ENCODE measurements at places on chromosomes 1 and 21. TPM values are rescaled to one million over a fixed set of nuclear protein-coding genes. Genes with fewer than 3 reads are reported as not detected.

GRCh38 chr1:110083866-110084226 lies 13.4 kb upstream of the ALX3 start:
- H3K4me3 ChIP-seq, result no peak overlapping the region
- H3K27ac ChIP-seq, result no peak overlapping the region
- H3K27me3 ChIP-seq, result no peaks in the 10 kb centered on the region
- H3K4me1 ChIP-seq, result no peaks in the 10 kb centered on the region
- no peaks in the 10 kb centered on the region for H3K36me3 ChIP-seq
- DNase-seq, result no peak

DNA sequence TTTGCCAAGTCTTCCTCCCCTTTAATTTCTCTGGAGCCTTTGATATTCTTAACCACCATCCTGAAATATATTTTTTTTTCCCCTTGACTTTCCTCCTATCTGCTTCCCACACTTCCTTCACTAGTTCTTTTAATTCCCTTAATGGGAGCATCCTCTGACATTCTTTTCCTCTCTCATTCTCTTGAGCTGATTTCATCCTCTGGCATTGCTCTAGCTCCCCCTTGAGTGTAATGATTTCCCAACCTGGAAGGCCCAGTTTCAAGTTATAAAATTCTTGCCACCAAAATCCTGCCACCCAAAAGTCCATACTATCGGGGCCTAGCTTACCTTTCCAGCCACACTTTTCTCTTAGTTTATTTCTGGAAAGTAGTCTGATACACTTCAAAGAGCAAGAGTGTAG lies 39.5 kb upstream of the UBE2U start:
- H3K4me3 ChIP-seq, result no peak overlapping the region
- no peaks in the 10 kb centered on the region for H3K4me1 ChIP-seq

DNA sequence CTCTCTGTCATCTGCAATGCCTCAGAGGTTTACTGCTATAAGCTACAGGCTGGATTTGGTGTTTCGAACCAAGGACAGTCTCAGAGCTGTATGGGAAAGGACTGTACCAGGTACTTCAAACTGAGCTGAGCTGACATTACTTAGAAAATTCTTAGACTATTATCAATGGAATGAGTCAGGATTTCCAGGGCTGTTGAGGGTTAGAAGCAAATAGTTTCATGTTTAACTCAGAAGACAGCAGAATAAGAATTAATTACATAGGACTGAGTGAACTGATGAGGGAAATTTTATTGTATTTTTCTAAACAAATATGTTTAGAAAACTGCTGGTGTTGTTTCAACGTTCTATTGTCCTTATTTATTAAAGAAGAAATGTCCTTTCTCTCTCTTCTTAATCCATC lies 74.3 kb upstream of the CAPZB start:
- DNase-seq, result no peak
- H3K36me3 ChIP-seq, result no peaks in the 10 kb centered on the region
- H3K4me3 ChIP-seq, result no peak overlapping the region
- no peak overlapping the region for H3K27ac ChIP-seq

- peaks cover 74% of the 10 kb centered on the region for H3K27me3 ChIP-seq
- peaks cover 25% of the 10 kb centered on the region for H3K4me1 ChIP-seq
- DNase-seq, result no peak
- H3K4me3 ChIP-seq, result no peak overlapping the region
Measured at GRCh38 chr1:152108882-152109222, 6.4 kb downstream of the TCHH start.

DNA sequence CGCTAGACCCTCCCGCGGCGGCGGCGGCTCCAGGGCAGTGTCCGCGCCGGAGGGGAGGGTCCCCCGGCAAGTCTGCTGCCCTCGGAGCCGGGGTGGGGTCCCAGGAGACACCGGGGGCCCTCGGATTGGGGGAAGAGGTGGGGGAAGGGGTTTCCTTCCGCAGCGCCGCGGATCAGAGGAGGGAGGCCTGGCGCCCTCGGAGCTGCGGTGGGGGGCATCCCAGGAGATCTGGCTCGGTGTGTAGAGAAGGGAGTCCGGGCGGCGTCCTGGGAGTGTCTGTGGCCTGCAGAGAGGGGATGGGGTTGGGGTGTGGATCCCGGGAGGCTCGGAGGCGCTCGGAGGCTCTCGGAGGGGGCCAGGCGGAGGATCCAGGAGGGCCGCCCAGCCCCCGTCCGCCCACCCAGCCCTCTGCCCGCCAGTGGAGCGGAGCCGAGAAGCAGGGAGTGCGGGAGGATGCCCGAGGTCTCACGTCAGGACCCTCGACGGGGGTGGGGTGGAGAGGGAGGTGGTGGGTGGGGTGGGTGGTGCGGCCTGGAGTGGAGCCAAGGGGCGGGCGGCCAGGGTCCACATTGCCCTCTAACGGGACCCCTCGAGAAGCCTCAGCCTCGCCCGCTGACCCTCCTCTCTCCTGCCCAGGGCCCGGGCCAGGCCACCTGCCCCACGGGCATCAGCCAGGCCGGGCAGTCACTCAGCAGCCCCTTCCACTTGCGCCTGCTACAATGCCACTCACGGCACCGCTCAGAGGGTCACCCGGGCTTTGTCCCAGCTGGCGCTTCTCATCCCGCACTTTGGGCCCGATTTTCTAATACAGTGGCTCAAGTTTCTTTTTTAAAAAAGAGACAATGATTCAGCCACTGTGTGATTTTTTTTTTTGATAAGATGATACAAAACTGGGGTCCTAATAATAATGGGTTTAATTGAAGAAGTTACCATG lies 60.2 kb upstream of the ARHGEF16 start:
- H3K4me3 ChIP-seq, result no peak overlapping the region
- H3K4me1 ChIP-seq, result no peaks in the 10 kb centered on the region
- no peak overlapping the region for H3K27ac ChIP-seq

DNA sequence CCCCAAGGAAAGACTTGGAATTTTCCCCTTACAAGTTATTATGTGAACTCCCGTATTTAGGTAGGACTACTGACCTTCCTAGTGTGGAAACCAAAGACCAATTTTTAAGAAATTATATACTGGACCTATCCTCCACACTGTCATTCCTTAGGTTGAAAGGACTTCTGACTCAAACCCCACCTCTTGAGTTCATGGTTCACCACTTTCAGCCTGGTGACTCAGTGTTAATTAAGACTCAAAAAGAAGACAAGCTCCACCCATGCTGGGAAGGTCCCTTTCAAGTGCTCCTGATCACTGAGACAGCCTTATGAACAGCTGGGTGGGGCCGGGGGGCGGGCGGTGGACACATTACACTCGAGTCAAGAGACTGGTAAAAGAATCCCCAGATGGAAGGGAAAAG lies 113.2 kb downstream of the LRRC53 start:
- H3K27me3 ChIP-seq, result no peaks in the 10 kb centered on the region
- no peak overlapping the region for H3K4me3 ChIP-seq
- no peaks in the 10 kb centered on the region for H3K36me3 ChIP-seq

DNA sequence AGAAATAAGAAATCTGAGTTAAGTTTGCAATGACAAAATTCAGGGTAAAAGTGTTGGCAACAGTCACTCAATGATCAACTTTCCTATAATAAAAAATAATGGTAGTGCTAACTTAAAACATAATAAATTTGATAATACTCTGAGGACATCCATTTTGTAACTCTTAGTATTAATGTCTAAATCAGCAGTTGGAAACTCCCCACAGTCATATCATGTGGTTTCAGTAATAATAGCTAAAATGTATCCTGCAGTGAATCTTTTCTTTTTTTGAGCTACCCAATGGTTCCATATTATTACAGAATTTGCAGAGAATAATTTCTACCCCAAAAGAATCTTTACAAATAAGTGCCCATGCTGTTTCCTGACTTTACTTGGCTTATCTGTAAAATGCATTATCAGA lies 286.7 kb downstream of the PTPRC start:
- no peak overlapping the region for H3K27ac ChIP-seq
- H3K4me1 ChIP-seq, result peaks cover 27% of the 10 kb centered on the region
- H3K4me3 ChIP-seq, result no peak overlapping the region
- DNase-seq, result no peak

GRCh38 chr1:1218524-1219200 lies 4.7 kb upstream of the TNFRSF4 start:
- H3K27ac ChIP-seq, result no peak overlapping the region
- DNase-seq, result no peak
- H3K4me3 ChIP-seq, result no peak overlapping the region
- no peaks in the 10 kb centered on the region for H3K27me3 ChIP-seq
- no peaks in the 10 kb centered on the region for H3K36me3 ChIP-seq

DNA sequence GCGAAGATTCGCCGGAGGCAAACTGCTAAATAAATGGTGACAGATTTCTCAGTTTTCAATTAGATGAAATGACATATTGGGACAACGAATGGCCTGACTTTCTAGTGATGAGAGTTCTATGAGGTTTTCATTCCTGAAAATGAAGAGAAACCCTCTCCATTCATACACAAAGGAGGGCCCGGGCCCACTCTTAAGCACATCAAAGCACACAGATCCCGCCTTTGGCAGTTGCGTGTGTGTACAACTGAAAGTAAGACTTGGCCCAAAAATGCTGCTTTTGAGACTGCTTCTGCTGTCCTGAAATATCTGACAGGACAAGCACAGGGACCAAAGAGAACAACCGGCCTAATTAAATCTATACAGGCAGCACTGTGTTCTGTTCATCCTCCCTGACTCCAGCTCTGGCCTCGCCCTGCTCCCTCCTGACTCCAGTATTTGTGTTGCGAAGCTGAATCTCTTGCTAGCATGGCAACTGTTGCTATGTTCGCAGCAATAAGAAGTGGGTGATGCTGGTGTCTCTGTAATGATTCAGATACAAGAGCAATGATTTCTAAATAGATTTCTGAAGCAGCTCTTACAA lies 7.4 kb downstream of the LRRC53 start:
- H3K36me3 ChIP-seq, result no peaks in the 10 kb centered on the region
- H3K27me3 ChIP-seq, result no peaks in the 10 kb centered on the region
- no peak for DNase-seq

DNA sequence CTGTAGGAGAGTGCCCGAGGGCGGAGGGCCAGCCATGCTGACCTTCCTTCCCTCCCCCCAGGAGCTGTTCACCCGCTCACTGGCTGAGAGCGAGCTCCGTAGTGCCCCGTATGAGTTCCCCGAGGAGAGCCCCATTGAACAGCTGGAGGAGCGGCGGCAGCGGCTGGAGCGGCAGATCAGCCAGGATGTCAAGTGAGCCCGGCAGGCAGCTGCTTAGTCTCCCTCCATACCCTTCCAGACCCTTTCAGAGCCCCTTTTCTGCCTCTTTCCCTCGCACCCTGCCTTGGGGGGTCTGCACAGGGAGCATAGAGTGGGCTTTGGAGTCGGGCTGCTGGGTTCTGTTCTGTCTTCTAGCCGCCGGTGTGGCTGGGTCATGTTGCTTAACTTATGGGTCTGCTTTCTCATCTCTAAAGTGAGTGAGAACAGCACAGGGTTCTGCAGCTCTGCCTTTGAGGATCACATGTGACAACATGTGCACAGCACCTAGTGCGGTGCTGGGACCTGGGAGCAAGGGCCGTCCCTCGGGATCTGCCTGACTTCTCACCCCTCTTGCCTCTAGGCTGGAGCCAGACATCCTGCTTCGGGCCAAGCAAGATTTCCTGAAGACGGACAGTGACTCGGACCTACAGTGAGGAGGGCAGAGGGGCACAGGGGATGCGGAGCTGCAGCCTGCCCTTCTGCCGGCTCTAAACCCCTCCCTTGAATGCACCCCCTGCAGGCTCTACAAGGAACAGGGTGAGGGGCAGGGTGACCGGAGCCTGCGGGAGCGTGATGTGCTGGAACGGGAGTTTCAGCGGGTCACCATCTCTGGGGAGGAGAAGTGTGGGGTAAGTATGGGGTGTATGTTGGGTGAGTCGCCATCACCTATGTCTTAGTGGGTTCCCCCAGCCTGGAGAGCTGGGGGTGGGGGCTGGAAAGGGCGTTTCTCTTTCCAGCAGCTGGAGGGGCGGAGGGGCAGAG lies 6.2 kb downstream of the AMPD2 start:
- peaks cover 47% of the 10 kb centered on the region for H3K36me3 ChIP-seq
- peaks cover 12% of the 10 kb centered on the region for H3K4me1 ChIP-seq
- H3K27ac ChIP-seq, result no peak overlapping the region
- H3K27me3 ChIP-seq, result no peaks in the 10 kb centered on the region
- DNase-seq, result no peak

GRCh38 chr1:233269656-233270055 lies 25.9 kb downstream of the PCNX2 start:
- DNase-seq, result no peak
- H3K4me3 ChIP-seq, result no peak overlapping the region
- H3K27me3 ChIP-seq, result no peaks in the 10 kb centered on the region
- no peaks in the 10 kb centered on the region for H3K4me1 ChIP-seq

The PFKFB2 gene
- total RNA-seq, result 24.4 TPM

The SPRR2D gene
- not detected for total RNA-seq

The RNASEL gene
- total RNA-seq, result 14.3 TPM

The KIAA0040 gene
- total RNA-seq, result 7.7 TPM

The SH2D5 gene
- 0.88 TPM for total RNA-seq

The CFAP141 gene
- total RNA-seq, result not detected

The C1orf210 gene
- total RNA-seq, result not detected

The FAM229A gene
- 12.7 TPM for total RNA-seq
